ENCODE measurements at places on chromosomes 2 and 18.

DNA sequence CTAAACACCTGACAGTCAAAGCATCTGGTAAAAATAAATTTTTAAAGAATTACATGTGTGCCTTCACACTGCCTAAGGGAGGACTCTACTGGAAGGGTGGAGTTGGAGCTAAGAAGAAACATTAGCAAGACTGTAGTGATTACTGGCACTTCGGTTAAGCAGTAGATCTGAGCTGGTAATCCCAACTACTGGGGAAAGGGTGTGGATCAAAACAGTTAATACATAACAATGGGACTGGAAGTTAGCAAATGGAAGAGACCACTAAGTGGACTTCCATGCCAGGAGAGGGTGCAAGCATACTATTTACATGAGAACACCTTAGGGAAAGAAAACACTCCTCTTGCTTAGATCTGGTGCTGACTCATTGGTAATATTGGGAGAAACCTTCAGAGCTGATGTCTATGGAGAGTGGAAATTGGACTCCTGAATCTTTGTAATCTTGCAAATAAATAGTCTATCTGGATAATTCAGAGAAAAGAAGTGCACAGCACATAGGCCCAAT is 519.6 kb upstream of the LINC00305 start:
- no peak for DNase-seq

DNA sequence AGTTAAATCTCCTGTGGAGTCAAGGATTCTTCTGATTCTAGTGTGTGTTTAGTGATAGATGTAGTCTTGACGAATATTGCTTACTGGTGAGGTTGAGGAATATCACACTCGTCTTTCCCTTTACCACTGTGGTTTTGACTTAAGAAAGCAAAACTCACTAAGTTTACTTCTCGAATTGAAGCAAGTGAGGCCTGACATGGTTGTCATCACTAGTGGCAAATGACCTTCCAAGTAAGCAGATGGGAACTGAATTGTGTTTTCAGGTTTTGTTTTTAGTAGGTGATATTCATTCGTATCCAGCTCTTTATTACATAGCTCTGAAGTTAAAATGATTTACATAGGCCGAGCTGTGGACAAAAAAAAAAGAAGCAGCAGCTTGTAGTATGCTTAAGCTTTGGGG is 20.6 kb upstream of the DSG4 start:
- no peak for DNase-seq

GRCh38 chr2:67186871-67187270 is 210.3 kb upstream of the ETAA1 start:
- DNase-seq: no peak

GRCh38 chr2:229689307-229689839 is 25.0 kb downstream of the DNER start:
- DNase-seq: no peak

DNA sequence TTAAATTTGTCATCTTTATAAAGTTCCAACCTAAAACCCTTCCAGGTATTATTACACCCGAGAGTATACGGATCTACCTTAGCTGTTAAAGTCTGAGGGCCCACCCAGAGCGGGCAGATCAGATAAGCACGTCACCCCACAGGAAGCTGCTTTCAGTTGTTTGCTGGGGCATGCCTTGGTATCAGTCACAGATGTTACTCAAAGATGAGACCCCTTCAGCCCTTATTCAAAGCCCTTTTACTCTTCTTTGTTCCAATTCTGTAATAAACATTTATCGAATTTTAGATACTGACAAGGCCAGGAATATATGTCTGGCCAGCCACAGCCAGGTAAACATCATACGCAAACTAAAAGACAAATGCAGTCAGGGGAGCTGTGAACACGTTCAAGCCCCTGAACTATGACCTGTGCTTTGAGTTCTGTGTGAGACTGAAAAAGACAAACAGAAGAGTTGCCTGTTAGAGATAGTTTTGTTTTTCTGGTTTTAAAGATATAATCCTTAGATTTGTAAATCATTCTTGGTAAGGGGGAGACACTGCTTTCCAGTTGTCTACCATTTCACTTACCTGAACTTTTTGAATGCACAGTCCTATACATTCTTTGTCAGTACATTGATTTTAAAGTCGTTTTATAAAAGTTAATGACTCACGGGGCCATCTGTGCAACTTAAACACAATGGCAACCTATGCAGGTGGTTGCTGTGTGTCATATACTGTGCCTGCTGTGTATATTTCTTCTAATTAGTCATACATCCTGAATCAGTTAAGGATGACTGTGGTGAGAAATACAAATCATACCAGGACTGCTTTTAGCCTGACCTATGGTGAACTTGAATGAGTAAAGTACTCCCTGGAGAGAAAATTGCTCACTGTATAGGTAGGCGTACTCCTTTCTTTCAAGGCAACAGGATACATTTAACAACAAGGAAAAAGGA is 100.5 kb upstream of the ITPRID2 start:
- DNase-seq: no peak

DNA sequence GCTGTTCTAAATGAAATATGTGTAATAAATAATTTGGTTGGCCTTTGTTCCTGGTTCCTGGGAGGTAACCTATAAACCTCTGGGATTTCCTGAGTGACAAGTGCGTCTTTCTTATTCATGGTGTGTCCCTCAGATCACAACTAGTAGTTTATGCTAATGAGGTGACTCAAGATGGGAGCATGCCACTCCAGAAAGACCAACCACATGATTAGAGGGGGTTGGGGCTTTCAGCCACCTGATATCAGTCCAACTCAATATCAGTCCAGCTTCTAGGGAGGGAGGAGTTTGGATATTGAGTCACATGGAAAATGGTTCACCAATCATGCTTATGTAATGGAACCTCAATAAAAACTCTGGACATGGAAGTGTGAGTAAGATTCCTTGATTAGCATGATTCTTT is 96.6 kb downstream of the QPCT start:
- no peak for DNase-seq

Data from smooth muscle cell of the brain vasculature (primary cell).